ENCODE measurements at places on chromosomes 12 and 14.

- no peak for DNase-seq
Observed at GRCh38 chr14:37642125-37642524, 46.7 kb downstream of the TTC6 start.

DNA sequence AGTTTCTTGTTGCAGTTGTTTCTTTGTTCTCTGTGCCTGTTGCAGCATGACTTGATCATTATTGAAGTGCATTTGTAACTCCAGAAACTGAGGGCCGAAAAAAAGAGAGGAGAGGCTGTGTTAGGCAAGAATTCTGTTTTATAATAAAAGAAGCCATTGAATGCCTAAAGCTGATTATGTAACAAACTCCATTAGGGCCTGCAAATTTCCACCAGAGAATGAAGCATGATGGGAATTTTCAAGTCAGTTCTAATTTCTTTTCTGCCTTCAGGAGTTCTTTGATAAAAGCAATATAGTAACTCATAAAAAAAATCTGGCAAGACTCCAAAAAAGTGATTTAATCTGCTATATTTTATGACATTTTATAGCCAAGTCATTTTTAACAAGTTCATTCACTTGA, 156.7 kb upstream of the RASSF8 start:
- no peak for DNase-seq

- DNase-seq, result no peak
Observed at GRCh38 chr14:44649061-44649460, 142.0 kb upstream of the FSCB start.

DNA sequence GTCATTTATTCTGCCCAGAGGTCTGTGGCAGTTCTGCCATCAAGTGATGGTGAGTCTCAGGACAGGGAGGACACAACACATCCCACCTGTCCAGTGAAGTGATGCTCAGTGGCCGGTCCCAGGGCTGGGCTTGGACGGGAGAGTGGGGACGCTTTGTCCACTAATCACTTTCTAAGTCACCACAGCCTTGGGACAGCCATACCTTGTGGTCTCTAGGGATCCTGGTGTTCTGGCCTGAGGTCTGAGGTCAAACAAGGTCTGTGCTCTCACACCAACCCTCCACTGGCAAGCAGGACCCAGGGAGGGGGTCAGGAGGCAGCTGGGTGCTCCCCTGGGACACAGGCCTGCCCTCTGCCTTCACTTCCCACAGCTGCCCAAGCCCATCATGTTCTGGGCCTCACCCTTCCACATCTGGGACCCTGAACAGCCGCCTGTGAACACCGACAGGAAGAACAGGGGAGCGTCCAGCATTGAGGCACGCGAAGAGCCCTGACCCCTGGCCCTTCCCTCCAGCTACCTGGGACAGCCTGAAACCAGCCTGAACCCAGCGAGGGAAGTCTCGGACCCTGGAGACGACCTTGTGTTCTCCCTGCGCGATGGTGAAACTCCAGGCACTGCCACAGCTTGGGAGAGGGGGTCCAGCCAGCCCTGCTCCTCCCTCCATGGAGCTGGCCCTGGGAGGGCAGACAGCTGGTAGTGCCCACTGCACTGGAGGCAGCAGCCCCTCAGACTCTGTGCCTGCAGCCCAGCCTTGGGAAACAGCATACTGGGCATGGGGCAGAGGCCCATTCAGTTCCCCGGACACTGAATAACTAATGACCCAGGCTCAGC, 19.7 kb upstream of the GPR132 start:
- DNase-seq, result no peak

- DNase-seq, result no peak
Observed at GRCh38 chr14:33879684-33880286, 71.1 kb downstream of the EGLN3 start.

DNA sequence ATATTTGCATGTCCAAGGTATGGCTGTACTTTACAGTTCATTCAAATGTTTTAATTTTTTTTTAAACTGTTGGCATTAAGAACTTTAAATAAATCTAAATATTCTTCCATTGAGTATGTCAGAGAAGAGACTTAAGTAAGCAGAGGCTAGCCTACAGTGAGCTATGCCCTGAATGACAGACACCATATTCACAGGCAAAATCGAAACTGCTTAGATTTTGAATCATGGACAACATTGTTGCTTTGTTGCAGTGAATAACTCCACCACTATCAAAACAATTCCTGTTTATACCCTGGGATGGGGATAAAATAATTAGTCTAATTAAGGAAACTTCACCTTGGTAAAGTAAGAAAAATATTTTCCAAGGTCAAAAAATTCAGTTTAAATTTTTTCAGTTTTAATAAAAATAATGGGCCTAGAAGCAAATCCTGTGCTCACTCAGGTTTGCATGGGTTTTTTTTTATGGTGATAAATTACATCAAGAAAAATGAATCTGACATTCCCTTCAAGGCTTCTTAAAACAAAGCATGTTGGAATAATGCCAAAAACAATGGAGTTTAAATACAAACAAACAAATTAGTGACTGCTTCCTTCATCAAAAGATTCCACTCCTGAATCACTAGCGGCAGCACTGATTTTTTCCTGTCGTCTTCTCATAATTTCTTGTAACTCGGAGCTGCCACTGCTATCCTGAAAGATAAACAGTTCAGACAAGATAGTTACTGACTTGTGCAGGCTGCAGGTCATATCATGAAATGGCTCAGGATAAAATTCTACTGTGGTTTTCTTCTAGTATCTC, 168.2 kb downstream of the EPS8 start:
- DNase-seq, result no peak

- DNase-seq, result no peak
Observed at GRCh38 chr12:95118138-95118787, 44.8 kb upstream of the NR2C1 start.

- no peak for DNase-seq
Observed at GRCh38 chr12:47757840-47758583, 668 bp downstream of the RAPGEF3 start.

DNA sequence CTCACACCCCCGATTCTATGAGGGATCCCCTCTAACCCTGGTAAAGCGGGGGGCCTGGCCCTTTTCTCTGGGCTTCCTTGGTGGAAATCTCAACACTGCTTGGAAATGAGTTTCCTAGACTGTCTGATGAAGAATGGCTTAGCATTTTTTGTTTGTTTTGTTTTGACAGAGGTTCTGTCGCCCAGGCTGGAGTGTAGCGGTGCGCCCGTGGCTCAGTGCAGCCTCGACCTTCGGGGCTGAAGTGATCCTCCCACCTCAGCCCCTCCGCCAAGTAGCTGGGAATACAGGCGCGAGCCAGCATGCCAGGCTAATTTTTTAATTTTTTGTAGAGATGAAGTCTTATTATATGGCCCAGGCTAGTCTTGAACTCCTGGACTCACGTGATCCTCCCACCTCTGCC, 30.3 kb downstream of the TC2N start:
- no peak for DNase-seq

GRCh38 chr12:67942724-67943123, 46.5 kb upstream of the IFNG-AS1 start:
- no peak for DNase-seq

DNA sequence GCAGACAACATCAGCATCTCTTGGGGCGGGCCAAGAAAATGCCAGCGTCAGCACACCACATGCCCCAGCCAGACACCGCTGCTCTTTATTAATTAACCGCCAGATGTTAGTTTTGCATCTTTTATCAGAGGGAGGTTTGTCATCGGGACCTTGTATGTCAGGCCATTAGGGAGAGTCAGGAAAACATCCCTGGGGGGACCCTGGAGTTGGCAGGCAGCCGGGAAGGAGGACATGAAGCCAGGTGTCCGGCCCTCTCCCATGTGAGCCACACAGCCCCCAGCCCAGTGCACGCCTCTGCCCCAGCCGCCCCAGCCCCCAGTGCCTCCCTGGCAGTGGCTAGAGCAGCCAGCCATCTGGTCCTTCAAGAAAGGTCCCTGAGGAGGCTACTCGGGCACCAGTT, 56.9 kb upstream of the FAM222A start:
- DNase-seq, result no peak

- DNase-seq, result no peak
Observed at GRCh38 chr12:45615268-45615667, 114.2 kb upstream of the ARID2 start.

DNA sequence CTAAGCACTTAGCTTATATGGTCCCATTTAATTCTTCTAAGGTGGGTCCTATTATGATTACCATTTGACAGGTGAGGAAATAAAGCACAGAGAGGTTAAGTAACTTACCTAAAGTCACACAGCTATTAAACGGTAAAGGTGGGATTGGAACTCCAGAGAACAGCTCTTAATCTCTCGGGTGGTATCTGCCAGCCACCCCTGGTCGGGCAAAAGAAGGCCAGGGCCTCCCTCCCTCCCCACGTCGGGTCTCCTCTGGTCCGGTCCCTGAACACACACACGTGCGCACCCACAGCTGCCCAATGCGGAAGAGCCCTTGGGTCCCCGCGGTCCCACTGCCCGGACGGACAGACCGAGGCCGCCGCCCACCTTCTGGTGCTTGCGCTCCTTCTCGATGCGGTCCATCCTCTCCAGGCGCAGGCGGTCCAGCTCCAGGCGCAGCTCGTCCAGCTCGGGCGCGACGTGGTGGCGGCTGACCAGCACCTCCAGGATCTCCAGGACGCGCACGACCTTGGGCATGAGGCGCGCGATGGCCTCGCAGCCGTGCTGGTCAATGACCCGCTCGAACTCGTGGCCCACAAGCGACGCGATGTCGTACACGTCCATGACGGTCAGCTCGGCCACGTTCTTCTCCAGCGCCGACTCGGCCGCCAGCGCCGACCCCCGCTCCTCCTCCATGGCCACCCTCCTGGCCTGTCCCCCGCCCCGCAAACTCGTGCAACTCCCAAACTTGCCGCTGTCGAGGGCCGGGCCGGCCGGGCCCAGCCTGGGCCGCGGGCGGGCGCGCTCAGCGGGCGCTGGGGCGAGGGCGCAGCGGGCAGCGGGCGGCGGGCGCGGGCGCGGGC, 490 bp downstream of the RILPL1 start:
- no peak for DNase-seq

DNA sequence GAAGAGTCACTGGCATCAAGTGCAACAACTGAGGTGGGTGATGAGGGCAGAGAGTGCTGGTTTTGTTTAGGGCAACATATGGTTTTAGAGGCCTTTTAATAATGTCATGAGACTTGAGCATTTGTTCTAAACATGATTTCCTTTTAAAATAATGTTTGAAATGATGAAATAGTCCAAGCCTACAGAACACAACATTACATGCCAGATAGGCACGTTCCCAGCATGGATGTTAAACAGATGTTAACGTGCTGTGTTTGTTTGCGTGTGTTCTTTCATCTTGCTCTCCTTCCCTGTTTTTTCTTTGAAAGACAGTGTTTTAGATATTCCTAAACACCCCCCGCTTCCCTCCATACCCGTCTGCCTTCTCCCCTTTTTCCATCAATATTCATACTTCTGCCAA, 82.3 kb downstream of the RGS6 start:
- no peak for DNase-seq

GRCh38 chr12:69415471-69416275, 54.5 kb upstream of the FRS2 start:
- DNase-seq, result no peak

- DNase-seq, result no peak
Observed at GRCh38 chr12:90995010-90995409, 9.8 kb downstream of the EPYC start.

- DNase-seq, result no peak
Observed at GRCh38 chr12:1576410-1577241, 17.8 kb downstream of the FBXL14 start.

DNA sequence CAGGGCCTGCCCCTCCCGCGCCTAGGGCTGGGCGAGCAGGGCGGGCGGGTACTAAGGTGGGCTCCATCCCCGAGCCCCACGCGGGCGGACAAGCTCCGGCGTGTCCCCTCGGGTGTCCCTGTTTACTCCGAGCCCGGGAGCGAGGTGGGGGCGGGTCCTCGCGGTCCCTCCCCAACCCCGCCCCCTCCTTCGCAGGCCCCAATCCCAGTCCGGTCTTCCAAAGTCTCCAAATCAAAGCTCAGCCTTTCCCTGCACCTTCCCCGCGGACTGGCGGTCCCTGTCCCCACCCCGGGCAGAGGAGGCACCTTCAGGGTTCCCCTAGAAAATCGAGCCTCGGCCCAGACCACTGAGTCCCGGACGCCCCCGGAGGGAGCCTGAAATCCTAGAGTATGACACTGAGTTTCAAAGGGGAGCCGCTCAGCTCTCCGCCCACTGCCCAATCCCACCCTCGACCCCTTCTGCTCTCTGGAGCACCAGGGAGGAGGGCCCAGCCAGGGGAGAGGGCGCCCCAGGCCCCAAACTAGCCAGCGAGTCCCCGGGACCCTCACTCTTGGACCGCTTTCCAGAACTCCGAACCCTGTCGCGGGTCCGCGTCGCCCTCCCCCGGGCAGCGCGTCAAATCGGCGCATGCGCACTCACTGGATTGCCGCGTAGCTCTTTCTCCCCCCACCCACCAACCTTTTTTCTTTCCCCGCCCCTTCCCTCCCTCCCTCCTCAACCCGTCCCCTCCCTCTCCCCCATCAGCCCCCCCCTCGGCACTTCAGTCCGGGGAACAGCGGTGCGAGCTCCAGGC, at the start of gene LRP1:
Gene LRP1 (plus strand): TSS at position 758 of the 793 bp plus-strand sequence. CDS start 482 bp downstream, outside the sequence.
- DNase-seq, result peak; percentile 57

DNA sequence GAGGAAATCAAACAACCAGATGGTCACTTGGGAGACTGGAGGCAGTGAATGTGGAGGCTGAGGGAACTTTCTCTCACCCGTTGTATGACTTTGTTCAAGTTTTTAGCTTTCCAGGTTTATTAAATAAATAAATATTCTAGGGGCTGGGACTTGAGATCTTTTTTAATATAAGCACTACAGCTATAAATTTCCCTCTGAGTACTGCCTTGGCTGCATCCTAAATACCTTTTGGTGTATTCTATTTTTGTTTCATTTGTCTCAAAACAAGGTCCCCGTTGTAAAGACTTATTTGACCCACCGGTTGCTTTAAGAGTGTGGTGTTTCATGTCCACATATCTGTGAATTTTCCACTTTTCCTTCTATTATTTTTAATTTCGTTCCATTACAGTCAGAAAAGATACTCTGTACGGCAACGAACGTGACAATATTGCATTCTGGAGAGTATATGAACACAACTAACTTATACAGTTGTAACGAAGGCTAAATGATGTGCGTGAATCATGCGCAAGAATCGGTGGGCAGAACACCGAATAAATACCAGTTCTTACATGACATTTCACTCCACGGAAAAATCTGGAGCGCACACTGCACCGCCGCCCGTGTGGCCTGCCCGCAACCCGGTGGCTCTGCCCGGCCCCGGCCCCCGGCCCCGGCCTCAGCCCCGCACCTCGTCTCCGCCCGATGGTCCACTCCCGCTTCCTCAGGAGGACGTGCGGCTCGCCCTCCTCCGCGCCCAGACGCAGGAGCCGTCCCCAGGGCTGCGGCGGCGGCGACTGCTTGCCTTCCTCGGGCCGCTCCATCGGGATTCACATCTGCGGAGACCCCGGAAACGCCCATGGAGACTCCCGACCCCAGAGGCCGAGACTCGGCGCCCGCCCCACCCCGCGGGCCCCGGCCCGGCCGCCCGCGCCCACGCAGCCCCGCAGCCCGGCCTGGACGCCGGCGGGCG, 602 bp downstream of the CHFR start:
- no peak for DNase-seq

- DNase-seq, result no peak
Observed at GRCh38 chr12:41683513-41684240, 461.0 kb downstream of the GXYLT1 start.

DNA sequence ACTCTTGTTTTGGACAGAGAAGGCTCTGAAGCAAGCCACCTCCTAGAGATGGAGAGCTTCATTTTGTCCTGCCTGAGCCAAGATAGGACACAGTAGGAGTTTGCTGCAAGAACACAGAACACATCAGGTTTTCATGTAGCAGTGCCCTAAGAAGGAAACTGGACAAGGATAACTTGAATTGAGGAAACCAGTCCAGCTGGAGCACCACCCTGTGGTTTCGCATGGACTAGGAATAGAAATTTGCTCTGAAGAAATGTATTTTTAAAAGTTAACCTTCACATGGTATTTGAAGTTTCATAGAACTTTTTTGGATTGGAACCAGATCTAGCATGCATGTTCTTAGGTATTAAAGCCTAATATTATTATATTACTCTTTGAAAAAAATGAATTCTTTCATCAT, 68.8 kb downstream of the RERG start:
- DNase-seq, result no peak
